ENCODE measurements at places on chromosomes 7 and 10.

GRCh38 chr10:97355571-97355975, 21.0 kb upstream of the FRAT2 start:
- DNase-seq = peak; percentile 46

- DNase-seq = peak; percentile 91
Measured at GRCh38 chr10:84665883-84666463, 337.6 kb downstream of the CCSER2 start.

DNA sequence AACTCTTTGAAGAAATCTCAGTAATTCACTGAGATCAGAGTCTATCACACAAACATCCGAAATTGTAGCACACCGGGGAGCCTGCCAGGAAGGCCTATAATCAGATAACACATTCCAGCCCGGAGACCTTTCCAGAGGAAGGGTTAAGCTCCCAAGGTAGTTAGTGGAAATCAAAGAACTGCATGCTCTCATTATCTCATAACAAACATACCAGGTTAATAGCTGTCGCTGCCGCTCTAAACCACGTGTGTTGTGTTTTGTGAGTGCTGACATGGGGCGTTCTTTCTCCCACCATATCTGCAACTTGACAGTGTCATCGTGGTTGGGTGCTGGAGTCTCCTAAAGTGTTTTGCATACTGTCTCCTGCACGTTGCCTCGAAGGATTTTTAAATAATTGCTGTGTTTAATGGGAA, 120.7 kb upstream of the CARD11 start:
- DNase-seq = no peak

- DNase-seq = no peak
Measured at GRCh38 chr10:117071286-117072050, 66.5 kb upstream of the SHTN1 start.

GRCh38 chr7:107169120-107170050, 582 bp downstream of the HBP1 start:
- DNase-seq = peak; percentile 94

- no peak for DNase-seq
Measured at GRCh38 chr7:156379324-156380070, 261.1 kb upstream of the RNF32 start.

DNA sequence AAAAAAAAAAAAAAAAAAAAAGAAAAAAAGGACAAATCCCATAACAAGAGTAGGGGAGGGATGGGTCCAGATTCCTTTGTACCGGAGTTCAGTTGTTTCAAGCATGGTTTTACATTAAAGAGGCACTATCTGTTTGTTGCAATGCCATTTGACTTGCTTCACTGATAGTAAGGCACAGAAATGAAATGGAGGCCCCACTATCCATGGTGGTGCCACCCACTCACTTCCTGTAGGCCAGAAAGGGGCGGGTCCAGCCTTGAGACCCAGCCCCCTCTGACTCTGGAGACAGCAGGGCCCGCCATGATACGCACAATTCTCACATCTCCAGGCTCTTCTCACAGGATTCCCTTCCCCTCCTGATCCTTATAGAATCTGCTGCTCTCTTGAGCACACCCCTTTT, 100.0 kb downstream of the CLEC2L start:
- DNase-seq = no peak

GRCh38 chr10:74973741-74974392, 137.6 kb upstream of the SAMD8 start:
- DNase-seq = no peak

DNA sequence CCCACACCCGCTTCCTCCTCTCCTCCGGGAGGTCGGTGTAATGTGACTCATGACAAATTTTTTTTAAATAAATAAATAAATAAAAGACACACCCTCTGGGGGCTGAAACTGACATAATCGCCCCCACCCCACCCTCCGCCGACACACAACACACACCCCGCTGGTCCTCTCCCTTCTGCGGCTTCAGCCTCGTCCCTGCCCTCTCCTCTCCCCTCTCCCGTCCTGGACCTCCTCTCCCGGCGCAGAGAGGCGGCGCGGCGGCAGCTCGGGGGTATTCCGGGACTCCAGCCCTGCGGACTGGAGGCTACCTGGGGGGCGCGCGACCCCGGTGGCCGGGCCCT, 686 bp downstream of the ABI1 start:
- DNase-seq = peak; percentile 47

DNA sequence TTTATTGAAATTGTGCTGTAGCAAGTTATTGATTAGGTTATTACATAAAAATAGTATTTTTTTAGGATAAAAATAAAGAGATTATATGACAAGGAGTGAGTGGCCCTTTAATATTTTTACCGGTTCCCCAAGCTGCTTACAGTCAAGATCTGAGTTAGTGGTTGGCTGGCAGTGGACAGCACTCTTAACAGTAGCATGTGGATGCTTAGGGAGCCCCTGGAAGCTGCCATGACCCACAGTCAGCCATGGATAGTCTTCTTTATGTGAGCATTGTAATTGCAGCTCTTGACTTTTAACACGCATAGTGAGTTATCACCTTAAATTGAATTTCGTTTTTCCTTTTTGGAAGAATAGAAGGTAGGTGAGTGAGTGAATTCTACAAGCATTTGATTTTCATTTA, 22.1 kb downstream of the RAB18 start:
- no peak for DNase-seq

- DNase-seq = no peak
Measured at GRCh38 chr10:119768455-119769094, 42.7 kb downstream of the INPP5F start.

- DNase-seq = no peak
Measured at GRCh38 chr7:16998481-16999051, 116.8 kb upstream of the AGR3 start.

GRCh38 chr7:47503281-47503680, 78.6 kb downstream of the TNS3 start:
- DNase-seq = no peak

GRCh38 chr10:95374597-95375209, 83.9 kb upstream of the PDLIM1 start:
- peak; percentile 86 for DNase-seq

- DNase-seq = no peak
Measured at GRCh38 chr10:132728321-132728720, 57.6 kb downstream of the NKX6-2 start.

Measured in WTC11 (cell line).